ENCODE measurements at places on chromosomes 2 and 18.

DNA sequence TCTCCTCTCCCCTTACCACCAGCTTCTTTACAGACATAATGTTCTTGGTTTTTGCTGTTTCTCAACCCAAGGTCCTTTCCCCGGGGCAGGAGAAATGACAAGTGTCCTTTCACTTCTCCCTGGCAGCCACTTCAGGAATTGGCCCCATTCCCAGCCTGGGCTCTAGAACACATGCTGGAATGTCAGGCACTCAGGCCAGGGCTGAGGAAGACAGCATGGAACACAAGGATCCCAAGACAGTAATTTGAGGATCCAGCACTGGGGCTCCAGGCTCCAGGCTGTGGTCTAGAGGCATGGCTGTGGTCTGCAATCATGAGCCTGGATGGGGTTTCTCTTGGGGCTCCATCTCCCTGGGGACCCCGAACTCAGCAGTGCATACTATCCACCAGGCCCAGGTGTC, 201.4 kb downstream of the CELF4 start:
- no peak for DNase-seq

DNA sequence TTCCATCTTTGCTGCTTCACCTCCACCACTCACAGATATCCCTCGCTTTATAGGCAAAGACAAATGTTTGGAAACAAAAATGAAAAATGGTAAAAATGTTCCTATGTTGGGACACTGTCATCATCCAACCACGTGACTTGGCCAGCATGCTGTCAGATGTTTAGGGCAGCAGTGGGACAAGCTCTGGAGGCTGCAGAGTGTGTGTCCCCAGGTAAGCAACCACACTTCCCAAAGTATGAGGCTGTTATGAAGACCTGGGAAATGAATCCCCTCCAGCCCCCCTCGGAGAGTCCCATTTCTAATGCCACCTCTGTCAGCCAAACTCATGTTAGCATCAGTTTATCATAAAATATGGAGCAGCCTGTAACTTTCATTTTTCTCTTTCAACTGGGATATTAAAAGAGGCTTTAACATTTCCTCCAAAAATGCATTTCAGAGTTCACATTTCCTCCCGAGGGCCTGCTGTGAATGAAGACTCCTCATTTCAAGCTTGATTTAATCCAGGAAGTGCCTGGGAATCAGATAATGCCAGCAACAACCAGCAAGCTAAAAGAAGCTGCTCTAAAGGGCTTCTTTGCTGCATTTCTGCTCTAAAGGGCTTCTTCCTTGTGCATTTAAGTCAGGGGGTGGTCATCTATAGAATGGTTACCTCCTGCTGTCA, 66.2 kb downstream of the APOB start:
- DNase-seq, result no peak

GRCh38 chr2:41598161-41598894, 449.5 kb upstream of the PKDCC start:
- no peak for DNase-seq

- no peak for DNase-seq
These were observed 891 bp upstream of the NR4A2 start for GRCh38 chr2:156333274-156333950.

DNA sequence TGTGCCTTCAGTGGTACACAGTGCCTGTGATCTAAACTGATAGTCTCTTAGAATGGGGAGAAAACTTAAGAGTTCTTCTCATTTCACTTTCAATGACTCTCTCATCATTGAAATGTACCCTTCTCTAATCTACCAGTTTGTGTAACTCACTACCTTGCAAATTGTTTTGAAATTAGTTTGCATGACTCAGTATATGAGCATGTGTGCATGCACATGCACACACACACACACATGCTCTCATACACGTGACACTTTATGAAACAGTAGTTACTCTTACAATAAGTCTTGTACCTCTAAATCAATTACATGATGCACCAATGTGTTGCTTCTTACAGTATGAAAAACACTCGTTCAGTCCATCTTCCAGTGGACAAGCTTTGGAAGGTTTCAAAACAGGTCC, 10.6 kb downstream of the LYPD6B start:
- DNase-seq, result peak; percentile 37

GRCh38 chr2:72263043-72263775, 115.5 kb upstream of the CYP26B1 start:
- DNase-seq, result no peak

- DNase-seq, result no peak
These were observed 14.0 kb downstream of the STK25 start for GRCh38 chr2:241494311-241494908.

- DNase-seq, result no peak
These were observed 142.3 kb downstream of the SMAD7 start for GRCh38 chr18:48808476-48808875.

- DNase-seq, result no peak
These were observed 52.6 kb downstream of the NCK2 start for GRCh38 chr2:105797298-105797819.

- no peak for DNase-seq
These were observed 53.4 kb downstream of the SCN1A start for GRCh38 chr2:166074430-166074829.

DNA sequence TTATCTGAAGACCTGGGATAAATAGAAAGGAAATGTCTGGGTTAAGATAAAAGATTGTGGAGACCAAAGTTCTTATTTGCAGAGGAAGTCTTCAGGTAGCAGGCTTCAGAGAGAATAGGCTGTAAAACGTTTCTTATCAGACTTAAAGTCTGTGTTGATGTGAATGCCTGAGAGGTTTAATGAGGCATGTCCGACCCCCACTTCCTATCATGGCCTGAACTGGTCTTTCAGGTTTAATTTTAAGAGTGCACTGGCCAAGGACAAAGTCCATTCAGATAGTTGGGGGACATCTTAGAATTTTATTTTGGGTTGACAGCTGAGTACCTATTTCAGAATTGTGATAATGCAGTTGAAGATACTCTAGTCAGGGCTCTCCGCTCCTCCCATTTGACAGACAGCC, 92.1 kb downstream of the ATL2 start:
- DNase-seq, result no peak

GRCh38 chr18:63199743-63200241, 119.8 kb downstream of the BCL2 start:
- no peak for DNase-seq

- DNase-seq, result no peak
These were observed 61.8 kb upstream of the EFEMP1 start for GRCh38 chr2:55985406-55985805.
